ENCODE measurements at places on chromosomes 2 and 18. TPM values are rescaled to one million over a fixed set of nuclear protein-coding genes. Genes with fewer than 3 reads are reported as not detected.

The CDH7 gene
- total RNA-seq = not detected

The DSC3 gene
- 0.15 TPM for total RNA-seq

The IL1F10 gene
- not detected for total RNA-seq

The MEIS1 gene
- 127 TPM for total RNA-seq

The CFAP210 gene
- total RNA-seq = not detected

The APLF gene
- total RNA-seq = 5.8 TPM

The SRD5A2 gene
- total RNA-seq = not detected

The IL1RL1 gene
- total RNA-seq = 0.33 TPM

The ATP8B1 gene
- total RNA-seq = 83.7 TPM

The BOLL gene
- not detected for total RNA-seq

The ACTR3 gene
- 219 TPM for total RNA-seq

The EHBP1 gene
- total RNA-seq = 232 TPM

Measured in smooth muscle cell of trachea (primary cell).